ENCODE measurements at places on chromosomes 7 and 10.

DNA sequence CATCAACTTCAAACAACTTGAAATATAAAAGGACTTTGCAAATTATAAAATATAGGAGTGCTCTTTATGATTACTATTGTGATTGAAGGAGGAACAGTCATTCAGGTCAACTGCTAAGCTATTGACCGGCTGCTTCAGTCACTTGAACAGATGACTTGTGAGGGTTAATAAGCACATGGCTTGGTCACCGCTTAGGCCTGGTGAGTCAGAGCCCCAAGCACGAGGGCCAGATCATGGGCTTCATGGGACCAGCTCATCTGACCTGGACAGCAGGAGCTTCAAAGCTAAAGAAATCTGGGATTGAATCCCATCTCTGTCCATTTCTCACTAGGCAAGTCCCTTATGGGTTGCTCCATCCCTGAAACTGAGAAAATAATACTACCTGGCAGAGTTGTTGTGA is 60.4 kb upstream of the ADO start:
- no peak for DNase-seq

- DNase-seq, result peak; percentile 7
These were observed 247.5 kb downstream of the FOXP2 start for GRCh38 chr7:114662002-114662677.

DNA sequence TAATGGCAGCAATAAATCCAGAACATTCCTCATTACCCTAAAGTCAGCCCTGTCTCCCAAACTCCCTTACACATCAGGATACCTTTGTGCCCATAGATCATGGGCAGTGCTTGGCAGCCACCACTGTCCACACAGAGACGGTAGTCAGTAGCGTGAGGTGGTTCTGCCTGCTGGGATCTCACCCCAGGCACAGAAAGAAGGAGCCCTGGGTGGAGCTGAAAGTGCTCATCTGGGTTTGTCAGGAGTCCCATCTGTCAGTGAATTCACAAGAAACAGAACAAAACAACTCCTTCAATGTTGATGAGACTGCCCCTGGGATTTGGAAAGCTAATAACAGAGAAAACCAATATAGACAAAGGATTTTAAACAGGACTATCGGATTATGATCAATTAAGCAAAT is 90.2 kb upstream of the PRSS58 start:
- no peak for DNase-seq

DNA sequence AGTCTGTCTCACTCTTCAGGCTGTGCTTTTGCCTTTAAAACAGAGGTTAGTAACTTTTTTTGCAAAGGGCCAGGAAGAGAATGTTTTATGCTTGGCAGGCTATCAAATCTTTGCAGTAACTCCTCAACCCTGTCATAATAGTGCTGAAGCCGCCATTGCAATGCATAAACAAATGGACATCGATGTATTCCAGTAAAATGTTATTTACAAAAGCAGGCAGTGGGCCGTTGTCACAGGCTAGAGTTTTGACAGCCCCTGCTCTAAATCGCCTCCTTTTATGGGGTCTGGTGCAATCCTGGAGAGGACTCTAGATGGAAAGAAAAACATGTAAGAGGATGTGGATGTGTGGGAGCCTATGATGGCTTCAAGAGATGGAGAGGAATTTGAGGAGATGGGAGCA is 568.3 kb downstream of the TYW1 start:
- no peak for DNase-seq

DNA sequence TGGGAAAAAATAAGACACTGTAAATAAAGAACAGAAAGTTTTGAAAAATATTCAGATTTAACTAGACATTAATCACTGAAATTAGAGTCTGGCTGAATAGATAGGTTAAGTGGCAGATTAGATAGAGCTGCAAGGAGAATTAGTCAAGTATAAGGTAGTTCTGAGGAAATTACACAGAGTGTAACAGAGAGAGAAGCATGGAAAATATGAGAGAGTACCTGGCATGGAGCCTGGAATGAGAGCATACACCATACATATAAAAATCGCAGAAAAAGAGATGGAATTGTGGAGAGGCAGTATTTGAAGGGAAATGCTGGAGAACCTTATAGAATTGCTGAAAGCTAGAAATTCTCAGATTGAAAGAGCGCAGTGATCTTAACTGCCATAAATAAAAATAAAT is 46.9 kb downstream of the ZNRF2 start:
- DNase-seq, result no peak

- DNase-seq, result peak; percentile 86
These were observed at the start of gene GRB10 for GRCh38 chr7:50782375-50783208. Gene GRB10, minus strand, starts transcription at chr7:50782896. Its CDS starts 50,574 bp downstream, at chr7:50732322.

DNA sequence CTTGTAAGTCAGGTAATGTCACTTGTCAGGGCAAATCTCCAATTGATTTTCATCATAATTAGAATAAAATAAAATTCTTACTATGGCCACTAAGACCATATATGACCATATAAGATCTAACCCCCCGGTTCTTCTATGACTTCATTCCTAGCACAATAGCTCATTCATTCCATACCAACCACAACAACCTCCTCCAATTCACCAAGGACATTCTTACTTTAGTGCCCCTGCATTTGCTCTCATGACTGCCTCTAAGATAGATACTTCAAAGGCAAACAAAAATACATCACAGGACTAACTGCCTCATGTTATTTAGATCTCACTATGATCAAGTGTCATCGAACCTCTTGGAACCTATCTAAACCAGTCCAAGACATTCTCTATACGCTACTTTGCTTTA is 90.8 kb downstream of the SNX13 start:
- DNase-seq, result no peak

DNA sequence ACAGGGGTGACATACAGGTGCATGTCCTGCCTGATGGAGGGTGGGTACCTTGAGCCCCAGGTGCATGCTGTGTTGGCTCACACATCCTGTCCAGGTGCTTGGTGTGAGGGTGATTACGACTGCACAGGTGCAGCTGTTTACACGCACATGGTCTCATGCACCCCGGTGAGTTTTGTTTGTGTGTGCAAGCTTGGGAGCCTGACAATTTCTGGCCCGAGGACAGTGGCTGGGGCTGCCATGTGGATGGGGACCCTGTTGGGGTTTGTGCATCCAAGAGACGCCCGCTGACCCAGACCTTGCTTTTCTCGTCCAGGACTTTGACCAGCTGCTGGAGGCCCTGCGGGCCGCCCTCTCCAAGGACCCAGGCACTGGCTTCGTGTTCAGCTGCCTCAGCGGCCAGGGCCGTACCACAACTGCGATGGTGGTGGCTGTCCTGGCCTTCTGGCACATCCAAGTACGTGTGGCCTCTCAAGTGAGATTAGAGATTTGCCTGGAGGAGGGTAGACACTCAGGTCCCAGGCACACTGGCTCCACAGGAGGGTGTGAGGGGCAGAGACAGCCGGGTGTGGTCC is 61.7 kb downstream of the PRF1 start:
- peak; percentile 97 for DNase-seq

DNA sequence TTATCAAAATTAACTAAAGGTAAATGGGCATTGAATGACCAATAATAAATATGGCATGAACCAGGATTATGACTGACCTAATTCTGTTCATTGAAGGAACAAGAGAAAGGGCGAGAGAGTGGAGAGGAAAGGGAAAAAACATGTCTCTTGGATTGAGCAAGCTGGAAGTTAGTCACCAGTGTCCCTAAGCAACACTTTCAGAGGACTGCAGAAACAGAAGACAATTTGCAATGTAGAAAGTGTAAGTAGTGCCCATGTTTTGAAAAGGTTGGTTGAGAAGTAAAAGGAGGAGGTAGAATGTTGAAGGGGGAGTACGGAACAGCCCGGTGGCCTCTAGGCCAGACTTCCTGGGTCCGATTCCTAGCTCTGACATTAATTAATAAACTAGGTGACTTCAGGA is 94.6 kb downstream of the FAS start:
- no peak for DNase-seq

DNA sequence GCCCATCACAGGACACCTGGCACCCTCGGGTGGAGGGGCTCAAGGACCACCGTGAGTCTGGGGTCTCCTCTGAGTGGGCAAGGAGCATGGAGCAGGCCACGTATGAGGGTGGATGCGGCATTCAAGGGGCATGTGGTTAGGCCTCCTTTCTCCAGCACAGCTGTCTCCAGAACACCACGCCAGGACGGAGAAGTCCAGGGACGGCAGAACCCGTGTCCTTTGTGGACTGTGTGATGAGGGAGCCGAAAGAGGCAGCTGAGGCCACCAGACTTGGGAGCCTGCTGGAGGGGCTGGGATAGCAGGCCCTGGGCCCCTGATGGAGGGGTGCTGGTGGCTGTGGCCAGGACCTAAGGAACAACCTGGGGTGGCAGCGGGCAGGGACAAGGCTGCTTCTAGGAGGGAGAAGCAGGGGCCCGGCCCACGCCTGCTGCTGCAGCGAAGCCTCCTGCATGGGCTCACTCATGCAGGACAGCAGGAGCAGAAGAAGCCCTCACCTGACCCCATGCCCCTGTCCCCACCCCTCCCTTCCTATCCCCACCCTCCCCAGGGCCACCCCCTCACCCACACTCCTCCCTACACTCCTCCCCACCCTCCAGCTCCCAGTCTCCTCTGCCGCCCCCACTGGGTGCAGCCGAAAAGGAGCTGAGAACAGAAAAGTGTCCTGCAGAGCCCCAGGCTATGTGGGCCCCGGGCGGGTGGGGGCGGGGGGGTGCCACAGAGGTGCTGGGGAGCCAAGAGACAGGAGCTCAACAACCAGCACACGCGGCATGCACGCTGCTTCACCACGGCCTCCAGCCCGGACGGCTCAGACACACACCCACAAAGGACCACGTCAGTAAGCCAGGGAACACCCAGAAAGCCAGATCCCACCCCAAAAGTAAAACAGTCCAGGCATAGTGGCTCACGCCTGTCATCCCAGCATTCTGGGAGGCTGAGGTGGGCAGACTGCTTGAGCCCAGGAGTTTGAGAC is 29.7 kb downstream of the ZFAND2A start:
- no peak for DNase-seq

DNA sequence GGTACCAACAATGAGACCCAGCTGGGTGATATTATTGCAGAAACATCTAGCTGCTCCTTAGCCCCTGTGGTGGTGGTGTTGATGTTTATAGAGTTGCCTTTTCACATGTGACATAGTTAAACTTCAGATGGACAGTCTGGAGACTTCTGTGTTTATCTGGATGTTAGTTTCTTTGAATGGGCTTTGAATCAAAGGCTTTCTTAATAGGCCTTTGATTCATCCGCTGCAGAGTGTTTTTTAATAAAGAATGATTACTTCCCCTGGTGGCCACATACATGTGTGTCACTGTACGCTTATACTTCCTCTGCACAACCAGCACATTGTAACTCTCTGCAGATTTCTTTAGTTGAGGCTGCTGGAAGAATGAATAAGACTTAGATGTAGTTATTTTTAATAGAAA is 221.0 kb downstream of the DYNC1I1 start:
- DNase-seq, result no peak

DNA sequence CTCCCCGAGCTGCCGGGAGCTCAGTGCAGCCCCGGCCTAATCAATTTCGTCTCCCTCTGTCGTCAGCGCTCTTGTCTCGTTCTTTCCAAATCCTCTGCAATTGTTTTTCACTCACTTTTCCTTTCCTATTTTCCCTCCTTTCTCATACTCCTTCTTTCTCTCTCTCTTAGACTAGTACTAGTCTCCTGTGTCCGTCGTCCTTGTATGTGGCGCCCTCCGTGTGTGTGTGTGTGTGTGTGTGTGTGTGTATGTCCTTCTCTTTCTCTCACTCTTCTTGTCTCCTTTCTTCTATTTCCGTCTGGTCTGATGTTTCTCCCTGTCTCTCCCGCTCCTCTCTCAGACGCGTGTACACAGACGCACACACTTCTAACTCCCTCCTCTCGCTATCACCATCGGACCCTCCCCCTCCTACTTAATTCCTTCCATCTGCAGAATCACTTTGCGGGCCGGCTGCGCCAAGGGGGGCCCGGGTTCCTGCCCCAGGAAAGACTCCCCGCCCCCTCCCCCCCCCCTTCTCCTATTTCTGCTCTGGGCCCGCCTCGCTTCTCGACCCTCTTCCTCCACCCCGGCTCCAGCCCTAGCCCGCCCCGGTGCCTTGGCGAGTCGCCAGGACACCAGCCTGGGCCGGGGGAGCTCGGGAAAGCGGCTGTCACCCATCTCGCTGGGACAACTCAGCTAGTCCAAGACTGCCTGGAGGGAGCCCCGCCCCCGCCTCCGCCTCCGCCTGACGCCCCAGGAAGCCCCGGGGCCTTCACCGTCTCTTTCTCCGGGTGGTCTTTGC is 743 bp upstream of the ZCCHC24 start:
- DNase-seq, result peak; percentile 36

DNA sequence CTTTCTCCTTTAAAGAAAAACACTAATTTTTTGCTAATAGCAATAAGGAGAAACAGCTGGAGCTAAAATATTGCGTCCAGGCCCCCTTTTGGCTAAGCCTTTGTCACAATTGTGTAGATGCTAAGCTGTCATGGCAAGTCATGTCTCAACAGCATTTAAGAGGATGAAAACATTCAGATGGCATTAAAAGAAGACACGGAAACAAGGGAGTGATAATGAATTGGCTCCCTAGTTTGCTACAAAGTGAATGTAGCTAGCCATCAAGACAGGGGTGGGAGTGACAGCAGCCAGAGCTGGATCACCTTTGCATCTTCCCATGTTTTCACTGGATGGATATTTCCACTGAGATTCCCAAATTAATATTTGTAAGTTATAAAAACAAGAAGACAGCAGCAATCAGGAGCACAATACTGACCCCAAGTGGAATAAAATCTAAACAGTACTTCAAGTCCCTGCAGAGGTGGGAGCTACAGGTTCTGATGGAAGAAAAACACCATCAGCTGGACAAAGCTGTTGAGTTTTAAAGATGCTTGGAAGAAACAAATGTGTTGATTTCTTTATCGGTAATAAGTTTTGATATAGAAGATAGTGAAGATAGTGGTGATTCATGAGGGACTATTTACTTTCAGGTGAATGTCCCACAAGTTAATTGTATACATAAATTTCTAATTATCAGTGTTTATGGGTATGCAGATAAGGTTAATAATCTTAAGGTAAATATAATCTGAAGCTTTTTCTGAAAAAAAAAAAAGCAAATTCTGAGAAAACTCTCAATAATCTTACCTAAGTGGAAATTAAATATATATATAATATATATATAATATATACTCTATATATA is 129.4 kb downstream of the SLC16A9 start:
- DNase-seq, result peak; percentile 37

DNA sequence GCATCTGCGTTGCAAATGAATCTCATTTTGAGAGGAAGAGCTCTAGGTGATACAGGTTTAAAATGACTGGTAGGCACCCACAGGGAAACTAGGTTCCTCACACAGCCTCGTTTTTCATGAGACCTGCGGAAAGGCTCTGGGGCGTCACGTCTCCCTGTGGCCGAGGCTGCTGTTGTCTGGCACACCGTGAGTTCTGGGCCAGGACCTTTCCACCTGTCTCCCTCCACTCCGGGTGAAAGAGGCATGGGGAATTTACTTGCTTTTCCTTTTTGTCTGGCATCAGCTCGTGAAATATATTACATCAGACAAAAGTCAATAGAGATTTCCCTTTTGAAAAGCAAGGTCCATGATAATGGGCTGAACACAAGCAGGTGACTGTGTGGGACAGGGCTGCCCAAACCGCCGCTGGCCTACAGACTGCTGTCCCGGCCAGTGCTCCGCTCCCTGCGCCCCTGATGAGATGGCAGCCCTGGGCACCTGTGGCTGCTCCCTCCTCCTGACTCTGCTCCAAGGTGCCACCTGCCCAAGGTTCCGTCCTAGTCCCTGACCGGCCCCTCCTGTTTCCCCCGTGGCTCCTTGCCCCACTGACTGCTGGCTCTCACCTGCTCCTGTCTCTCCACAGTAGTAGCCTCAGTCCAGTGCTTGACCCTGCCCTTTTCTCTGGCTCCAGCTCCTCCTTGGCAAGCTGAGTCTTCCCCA is 109.6 kb downstream of the NKX6-2 start:
- no peak for DNase-seq

- no peak for DNase-seq
These were observed 150.1 kb upstream of the TMEM72 start for GRCh38 chr10:44761076-44761475.
